ENCODE measurements at places on chromosomes 3 and 15.

DNA sequence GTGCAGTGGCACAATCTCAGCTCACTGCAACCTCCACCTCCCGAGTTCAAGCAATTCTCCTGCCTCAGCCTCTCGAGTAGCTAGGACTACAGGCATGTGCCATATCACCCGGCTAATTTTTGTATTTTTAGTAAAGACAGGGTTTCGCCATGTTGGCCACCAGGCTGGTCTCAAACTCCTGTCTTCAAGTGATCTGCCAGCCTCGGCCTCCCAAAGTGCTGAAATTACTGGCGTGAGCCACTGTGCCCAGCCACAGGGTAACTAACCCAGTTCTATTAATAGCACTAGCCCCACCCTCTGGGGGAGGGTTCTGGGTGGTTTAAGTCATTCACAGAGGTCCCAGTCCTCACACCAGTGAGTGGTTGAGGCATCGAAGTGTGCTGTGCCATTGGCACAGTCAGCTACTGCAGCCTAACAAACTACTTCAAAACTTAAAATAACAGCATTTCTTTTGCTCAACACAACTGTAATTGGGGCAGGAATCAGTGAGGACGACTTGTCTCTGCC is 44.0 kb downstream of the RHCG start:
- no peak for DNase-seq

DNA sequence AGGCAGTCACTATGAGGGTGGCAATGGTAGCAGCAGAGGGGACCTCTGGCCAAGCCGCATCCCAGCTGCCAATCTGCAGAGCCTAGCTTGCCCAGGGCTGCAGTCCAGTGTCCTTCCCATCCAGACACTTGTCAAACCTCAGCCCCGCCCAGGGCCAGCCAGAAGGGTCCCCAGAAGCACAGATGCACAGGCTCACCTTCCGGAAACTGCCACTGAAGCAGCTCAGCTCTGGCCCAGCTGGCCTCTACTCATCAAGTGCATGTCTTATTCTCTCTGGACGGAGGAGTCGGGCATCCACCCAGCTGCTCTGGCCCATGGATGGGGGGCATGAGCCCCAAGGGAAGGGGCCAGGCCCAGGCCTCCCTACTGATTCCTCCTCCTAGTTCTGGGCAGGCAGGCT is 69.2 kb downstream of the DNAJB8 start:
- DNase-seq: no peak

DNA sequence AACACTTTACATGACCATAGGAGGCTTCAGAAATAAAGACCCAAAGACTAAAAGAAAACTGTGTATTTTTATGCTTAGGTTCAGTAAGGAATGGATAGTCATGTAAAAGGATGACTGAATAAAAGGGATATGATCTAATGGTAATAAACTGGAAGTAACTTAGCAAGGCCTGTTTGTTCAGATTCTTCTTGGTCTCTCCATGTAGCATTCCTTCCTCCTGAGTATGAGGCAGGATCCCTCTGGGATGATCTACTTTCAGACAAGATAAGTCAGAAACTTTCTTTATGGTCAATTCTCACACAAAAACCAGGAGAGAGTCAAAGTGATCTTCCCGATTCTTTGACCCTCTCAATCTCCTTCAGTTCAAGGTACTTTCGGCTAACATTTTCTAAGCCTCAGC is 340.8 kb upstream of the DCBLD2 start:
- DNase-seq: no peak

DNA sequence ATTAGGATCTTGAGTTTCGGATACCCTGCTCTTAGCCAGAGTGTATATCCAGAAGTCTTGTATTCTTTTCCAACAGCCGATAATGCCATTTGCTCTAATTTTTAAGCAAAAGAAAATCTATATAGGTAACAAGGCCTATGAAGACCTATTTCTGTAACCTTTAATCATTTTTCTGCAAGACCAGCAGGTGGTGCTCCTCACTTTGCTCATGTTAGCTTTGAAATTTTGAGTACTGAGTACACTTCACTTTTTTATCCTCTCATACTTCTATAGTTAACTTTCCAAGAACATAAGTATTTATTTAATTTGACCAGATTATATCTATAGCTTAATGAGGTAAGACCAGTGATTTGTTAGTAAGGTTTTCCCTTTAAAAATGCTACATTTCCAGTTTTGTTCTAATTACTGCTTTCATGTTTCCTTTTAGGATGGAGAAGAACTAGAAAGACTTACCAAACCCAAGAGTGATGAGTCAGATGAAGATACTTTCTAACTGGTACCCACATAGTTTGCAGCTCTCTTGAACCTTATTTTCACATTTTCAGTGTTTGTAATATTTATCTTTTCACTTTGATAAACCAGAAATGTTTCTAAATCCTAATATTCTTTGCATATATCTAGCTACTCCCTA is 20.5 kb downstream of the SLC35A5 start:
- DNase-seq: peak; percentile 7

DNA sequence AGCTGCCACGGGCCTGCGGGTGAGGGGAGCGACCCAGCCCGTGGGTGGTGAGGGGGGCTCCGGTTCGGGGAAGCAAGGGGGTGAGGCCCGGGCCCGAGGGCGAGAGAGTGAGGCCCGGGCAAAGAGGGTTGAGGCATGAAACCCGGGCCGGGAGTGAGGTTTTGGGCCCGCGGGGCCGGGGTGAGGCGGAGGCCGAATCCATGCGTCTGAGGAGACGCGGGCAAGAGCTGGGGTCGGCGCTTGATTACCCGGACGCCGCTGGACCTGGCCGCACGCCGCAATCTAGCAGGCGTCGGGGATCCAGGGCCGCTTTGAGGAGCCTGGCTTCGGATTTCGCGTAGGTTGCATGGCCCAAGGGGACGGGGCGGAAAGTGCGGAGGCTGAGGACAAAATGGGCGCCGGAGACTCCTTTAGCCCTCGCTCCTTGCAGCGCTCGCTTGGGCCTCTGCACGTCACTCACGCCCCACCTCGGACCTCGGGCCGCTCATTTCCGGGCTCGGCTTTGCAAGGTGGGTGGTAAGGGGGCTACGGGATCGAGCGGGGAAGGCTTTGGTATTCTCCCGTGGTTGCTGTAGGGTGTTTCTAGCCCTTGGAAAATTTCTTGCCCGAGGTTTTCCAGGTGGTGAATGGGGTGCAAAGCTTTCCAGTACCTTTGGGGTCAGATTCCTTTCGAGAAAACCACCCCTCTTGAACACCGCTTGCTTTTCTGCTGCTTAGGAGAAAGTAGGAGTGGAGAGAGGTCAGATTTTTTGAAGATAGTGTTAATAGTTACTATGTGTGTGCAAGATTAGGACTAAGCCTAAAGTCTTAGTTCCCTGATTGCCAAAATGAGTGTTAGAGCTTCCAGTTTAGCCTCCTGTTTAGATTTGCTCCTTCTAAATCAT is 827 bp downstream of the SLC25A36 start:
- DNase-seq: peak; percentile 4

DNA sequence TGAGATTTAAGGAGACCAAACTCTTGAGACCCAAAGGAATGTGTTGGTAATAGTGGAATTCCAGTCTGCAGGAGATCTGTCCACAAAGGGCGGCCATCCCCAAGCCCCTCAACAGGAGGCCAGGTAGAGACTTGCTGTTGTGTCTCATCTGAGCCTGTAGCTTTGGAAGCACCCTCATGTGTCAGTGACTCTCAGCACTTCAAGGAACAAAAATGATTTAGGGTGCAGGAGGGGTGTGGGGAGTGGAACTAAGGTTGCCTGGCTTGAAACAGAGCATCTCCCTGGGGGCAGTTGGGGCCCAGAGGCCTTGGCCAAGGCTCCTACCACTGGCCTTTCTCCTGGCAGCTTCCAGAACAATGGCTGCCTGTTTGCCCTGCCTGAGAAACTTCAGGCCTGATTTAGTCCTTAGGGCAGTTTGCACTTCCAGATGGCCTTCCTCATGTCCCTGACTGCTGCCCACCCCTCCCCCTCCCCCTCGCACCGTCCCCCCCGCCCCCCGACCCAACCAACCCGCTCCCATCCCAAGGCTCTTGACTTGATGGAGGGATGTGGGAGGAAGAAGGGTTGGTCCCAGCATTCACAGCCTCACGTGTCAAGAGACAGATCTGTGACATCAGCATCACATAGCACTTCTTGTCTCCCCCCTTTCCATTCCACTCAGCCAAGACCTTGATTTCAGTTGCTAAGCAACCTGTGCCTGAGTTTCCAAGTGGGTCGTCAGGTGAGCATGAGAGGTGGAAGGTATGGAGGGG is 77.1 kb downstream of the CORO2B start:
- no peak for DNase-seq

- no peak for DNase-seq
Observed at GRCh38 chr3:144296808-144297207, 325.2 kb downstream of the DIPK2A start.

GRCh38 chr3:151434151-151434890 is 26.5 kb downstream of the IGSF10 start:
- DNase-seq: no peak

DNA sequence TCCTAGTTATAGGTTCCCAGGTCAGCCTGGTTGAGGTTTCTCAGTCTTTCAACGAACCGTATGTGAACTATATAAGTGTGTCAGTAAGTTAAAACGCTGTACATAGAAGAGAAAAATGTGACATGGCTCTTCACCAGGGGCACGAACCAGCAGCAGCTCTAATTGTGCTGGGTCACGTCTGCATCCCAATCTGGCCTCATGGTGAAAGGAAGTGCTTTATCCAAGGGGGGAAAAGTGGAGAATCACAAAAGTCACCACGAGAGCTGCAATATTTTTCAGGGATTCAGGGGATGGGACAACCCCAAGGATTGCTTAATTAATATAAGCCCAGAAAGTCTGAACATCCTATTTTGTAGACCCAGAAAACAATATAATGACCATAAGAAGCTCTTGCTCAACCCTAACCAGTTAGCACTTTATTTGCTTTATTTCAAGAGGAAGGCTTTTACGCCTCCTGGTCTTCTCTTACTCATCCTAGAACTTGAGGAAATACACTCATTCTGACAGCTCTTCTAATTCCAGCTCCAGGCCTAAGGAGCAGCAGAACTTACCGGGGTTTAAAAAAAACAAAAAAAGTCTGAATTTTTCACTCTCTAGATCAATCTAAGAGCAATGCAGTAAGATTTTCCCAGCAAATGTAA is 16.5 kb downstream of the ANXA2 start:
- no peak for DNase-seq

DNA sequence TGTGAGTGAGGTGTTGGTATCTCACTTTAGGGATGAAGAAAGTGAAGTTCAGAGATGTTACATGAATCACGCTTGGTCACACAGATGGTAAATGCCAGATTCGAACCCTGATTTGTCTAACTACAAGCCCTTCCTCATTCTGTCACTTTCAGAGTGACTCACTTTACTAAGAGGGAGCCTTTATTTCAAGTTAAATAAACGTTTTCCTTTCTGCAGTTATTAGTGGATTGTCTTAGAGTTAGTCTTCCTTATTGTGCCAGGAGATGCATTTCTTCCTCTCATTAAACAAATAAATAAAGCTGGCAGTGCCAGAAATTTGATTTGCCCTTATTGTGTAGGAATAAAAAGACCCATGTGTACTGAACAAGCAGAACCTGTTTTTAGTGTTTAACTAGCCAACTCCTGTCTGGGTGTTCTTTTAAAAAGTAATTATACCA is 162.5 kb downstream of the AKAP13 start:
- no peak for DNase-seq

DNA sequence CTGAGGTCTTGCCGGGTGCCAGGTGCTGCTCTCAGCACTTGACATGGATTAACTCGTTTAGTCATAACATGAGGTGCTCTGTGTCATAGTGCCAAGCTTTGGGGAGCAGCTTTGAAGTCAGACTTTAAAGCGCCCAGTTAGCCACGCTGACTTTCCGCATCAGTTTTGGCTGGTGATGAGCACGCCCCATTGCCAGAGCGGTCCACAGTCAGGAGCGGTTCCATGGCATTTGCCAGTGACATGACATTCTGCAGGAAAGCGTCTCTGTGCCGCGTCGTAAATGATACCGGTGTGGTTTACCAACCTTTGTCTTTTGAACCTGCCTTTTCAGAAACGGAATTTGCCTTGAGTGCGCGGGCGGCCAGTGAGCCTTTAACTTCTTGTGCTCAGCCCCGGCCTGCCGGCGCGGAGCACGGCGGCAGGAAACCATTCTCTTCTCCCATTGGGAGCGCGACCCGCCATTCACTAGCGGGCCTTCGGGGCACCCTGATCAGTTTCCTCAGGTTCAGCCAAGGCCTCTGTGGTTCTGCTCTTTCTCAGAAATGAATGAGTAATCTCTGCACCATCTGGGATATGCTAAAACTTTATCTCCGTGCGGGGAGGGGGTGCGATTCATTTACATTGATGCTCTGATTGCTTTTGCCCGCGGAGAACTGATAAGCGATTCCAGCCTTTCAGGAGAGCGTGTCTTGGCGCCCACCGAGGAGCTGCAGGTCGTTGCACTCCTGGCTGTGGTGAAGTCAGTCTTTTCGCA is 1.7 kb upstream of the SLC2A2 start:
- DNase-seq: peak; percentile 24

- DNase-seq: no peak
Observed at GRCh38 chr3:117728226-117728625, 1018.6 kb downstream of the TUSC7 start.

- no peak for DNase-seq
Observed at GRCh38 chr3:179750720-179751328, 98.0 kb downstream of the USP13 start.

GRCh38 chr15:66985653-66986052 is 79.7 kb upstream of the SMAD3 start:
- DNase-seq: no peak

- no peak for DNase-seq
Observed at GRCh38 chr3:25007974-25008658, 419.9 kb upstream of the RARB start.

GRCh38 chr3:53845881-53846133 is 412 bp downstream of the CHDH start:
- no peak for DNase-seq

DNA sequence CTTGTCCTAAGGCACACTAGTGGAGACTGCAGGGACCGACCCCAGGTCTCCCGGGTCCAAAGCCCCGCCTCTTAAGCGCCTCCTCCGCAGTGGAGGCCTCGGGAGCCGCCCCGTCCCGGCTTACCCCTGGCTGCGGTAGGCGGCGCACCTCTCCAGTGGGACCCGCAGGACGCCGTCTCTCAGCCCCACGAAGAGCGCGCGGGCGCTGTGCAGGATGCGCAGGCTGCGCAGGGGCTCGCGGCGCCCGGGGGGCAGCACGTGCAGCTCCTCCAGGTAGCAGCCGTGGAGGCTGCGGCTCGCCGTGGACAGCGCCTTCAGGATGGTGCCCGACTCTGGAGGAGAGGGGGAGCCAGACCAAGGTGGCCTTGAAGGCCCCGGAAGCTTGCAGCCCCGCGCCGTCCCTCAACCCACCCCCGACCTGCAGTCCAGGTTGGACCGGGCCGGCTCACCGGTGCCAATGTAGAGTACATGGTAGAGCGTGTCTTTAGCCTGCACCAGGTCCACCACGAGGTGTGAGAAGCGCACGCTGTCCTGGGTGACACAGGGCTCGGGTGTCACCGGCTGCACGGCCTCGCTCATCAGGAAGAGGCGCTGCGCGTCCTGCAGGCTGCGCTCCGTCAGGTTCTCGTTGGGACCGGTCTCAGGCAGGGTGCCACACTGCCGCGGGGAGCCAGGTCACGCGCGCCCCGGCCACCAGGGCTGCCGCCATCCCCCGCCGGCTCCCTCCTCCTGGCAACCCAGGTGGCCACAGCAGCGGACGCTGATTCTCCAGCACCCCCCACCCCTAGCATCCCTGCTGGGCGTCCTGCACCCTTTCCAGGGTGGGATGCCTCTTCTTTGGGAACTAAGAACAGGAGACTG is 105.5 kb downstream of the SEMA5B start:
- no peak for DNase-seq

- no peak for DNase-seq
Observed at GRCh38 chr3:59812237-59813147, 762.7 kb upstream of the CFAP20DC start.
